Thoracic aorta (tissue), 2 donors: ENCODE measurements at places on chromosomes 4 and X.
A peak's percentile ranks its signal among the peaks of the same experiment; 100 is the strongest.

GRCh38 chr4:171812665-171813525 is at the start of gene GALNTL6:
GALNTL6 (plus strand) TSS chr4:171813404.
- no peaks in the 10 kb centered on the region for H3K27me3 ChIP-seq
- no peaks in the 10 kb centered on the region for H3K4me1 ChIP-seq
- H3K36me3 ChIP-seq: no peaks in the 10 kb centered on the region
- no peak within 1 kb of the TSS for H3K27ac ChIP-seq

GRCh38 chrX:35382966-35383365 is 415.2 kb upstream of the MAGEB16 start:
- H3K27me3 ChIP-seq: no peaks in the 10 kb centered on the region
- H3K4me3 ChIP-seq: no peak overlapping the region
- H3K27ac ChIP-seq: no peak overlapping the region
- no peak for DNase-seq

- H3K27me3 ChIP-seq: no peaks in the 10 kb centered on the region
- no peak for DNase-seq
- no peak overlapping the region for H3K27ac ChIP-seq
- H3K4me1 ChIP-seq: peaks cover 31% of the 10 kb centered on the region
Observed at GRCh38 chr4:56463711-56464110, 3.7 kb upstream of the SRP72 start.

DNA sequence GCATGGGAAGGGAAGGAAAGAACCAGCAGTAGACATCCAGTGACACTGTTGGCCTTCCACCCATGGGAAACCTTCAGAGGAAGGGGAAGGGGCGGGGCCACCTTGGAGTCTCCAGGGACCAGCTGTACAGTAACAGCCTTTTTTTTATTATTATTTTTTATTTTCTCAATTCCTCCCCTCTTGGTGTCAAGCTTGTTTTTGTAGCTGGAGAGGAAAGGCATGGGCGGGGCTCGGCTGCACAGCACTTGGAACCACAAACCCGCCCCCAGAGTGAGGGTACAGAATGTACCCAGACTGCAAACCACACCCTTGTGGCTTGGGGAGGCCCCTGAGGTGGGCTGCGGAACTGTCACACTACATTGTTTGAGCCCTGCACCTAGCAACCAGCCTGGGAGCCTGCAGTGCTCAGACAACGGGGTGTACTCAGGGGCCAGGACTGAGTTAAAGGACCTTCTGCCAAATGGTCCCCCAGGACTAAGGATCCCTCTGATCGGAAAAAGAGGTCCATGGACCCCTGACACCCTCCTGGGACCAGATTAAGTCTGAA is 45.7 kb downstream of the PRPS1 start:
- peaks cover 46% of the 10 kb centered on the region for H3K4me1 ChIP-seq
- H3K27ac ChIP-seq: peak overlapping the region; percentile 96
- peak; percentile 68 for DNase-seq
- peak overlapping the region; percentile 55 for H3K4me3 ChIP-seq

- no peak overlapping the region for H3K27ac ChIP-seq
- no peak overlapping the region for H3K4me3 ChIP-seq
- no peaks in the 10 kb centered on the region for H3K36me3 ChIP-seq
- H3K4me1 ChIP-seq: peaks cover 8% of the 10 kb centered on the region
Observed at GRCh38 chr4:169657470-169658107, 37.2 kb downstream of the CLCN3 start.

GRCh38 chr4:56701644-56702043 is 20.5 kb upstream of the HOPX start:
- H3K27ac ChIP-seq: no peak overlapping the region

- no peak overlapping the region for H3K4me3 ChIP-seq
- H3K27ac ChIP-seq: no peak overlapping the region
- H3K27me3 ChIP-seq: no peaks in the 10 kb centered on the region
- peaks cover 16% of the 10 kb centered on the region for H3K36me3 ChIP-seq
- DNase-seq: no peak
- no peaks in the 10 kb centered on the region for H3K4me1 ChIP-seq
Observed at GRCh38 chr4:1376841-1377605, 29.2 kb downstream of the NKX1-1 start.

DNA sequence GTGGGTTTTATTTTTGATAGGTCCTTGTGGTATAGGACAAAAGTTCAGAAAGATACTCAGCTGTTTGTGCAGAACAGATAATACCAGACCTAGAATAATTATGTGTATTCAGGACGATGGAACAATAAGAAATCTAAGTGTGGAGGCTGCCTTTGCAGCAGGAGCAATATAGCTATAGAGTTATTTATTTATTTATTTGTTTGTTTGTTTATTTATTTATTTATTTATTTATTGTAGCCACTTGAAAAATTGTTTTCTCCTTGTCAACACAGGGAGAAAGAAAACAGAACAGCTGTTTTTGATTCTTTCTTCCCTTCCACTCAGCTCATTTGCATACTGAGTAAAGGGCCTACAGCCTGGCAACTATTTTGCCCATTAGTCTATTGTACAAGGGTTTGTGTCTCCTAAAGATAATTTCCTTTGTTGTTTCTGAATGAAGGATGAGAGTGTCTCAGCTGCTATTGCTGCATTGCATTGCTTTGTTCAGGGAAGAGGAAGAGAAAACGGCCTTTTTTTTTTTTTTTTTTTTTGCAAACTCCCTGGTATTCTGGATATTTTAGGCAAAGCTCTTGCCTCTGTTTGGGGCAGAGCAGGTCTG is 56.0 kb upstream of the ESX1 start:
- H3K36me3 ChIP-seq: no peaks in the 10 kb centered on the region
- no peaks in the 10 kb centered on the region for H3K4me1 ChIP-seq
- no peaks in the 10 kb centered on the region for H3K27me3 ChIP-seq
- no peak overlapping the region for H3K4me3 ChIP-seq
- no peak overlapping the region for H3K27ac ChIP-seq
- no peak for DNase-seq
